ENCODE measurements at places on chromosomes 11 and 22.

- peak; percentile 75 for DNase-seq
Measured at GRCh38 chr11:34268906-34269430, 88.8 kb downstream of the ABTB2 start.

- DNase-seq = no peak
Measured at GRCh38 chr22:23533771-23534191, 46.3 kb downstream of the IGLL1 start.

DNA sequence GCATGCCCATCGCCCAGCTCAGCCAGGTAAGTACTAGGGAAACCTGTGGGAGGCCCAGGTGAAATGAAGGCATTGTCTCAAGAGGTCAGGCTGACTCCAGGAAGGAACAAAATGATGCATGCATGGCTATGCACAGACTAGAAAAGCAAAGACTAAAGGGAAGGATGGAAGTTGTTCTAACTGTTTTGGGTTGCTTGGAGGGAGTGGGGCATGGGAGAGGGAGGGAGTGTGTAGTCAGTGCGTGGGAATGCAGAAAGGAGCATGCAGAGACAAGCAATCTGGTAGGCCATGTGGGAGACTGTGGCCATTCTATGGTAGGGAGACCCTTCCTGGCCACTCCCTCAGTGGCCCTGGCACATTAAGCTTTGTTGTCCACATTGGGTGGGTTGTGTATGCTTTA lies 2.9 kb downstream of the MICAL3 start:
- DNase-seq = no peak

DNA sequence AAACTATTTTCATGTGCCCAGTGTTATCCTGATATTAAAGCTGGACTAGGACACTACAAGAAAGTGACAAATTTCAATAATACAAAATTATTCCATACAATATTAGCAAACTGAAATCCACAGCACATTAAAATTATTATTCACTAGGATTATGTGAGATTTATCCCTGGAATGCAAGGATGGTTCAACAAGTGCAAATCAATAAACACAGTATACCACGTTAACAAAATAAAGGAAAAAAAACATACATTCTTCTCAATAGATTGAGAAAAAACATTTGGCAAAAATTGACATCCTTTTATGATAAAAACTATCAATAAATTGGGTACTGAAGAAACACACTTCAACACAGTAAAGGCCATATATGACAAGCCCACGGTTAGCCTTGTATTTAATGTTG lies 1758.2 kb upstream of the RAG2 start:
- no peak for DNase-seq

GRCh38 chr22:49525360-49525759 lies 302.3 kb downstream of the BRD1 start:
- DNase-seq = no peak

- no peak for DNase-seq
Measured at GRCh38 chr11:101931692-101932091, 15.4 kb upstream of the ANGPTL5 start.

- DNase-seq = no peak
Measured at GRCh38 chr11:96337541-96338431, 5.2 kb downstream of the MAML2 start.

All from RPMI7951 (cell line).